ENCODE measurements at places on chromosomes 7 and 10. TPM values are rescaled to one million over a fixed set of nuclear protein-coding genes. Genes with fewer than 3 reads are reported as not detected.

TAS2R3 gene
- total RNA-seq, result not detected

CFAP69 gene
- total RNA-seq, result 2.0 TPM

OR2AE1 gene
- not detected for total RNA-seq

SOSTDC1 gene
- not detected for total RNA-seq

MOGAT3 gene
- not detected for total RNA-seq

All from A549 treated with AZD2906 at 1 μM for 4 hours (cell line).